ENCODE measurements at places on chromosomes 4 and X. TPM values are rescaled to one million over a fixed set of nuclear protein-coding genes. Genes with fewer than 3 reads are reported as not detected.

The NIPAL1 gene
- 2.9 TPM for total RNA-seq

The SEPTIN11 gene
- 254 TPM for total RNA-seq

The GLRA3 gene
- total RNA-seq: not detected

The ARHGEF38 gene
- total RNA-seq: under 0.01 TPM

The IQCM gene
- total RNA-seq: not detected

The PRDM8 gene
- 8.8 TPM for total RNA-seq

The AREG gene
- 5.9 TPM for total RNA-seq

The NXT2 gene
- 9.6 TPM for total RNA-seq

The TLR2 gene
- 0.85 TPM for total RNA-seq

The STOX2 gene
- 0.38 TPM for total RNA-seq

The NAP1L3 gene
- 7.9 TPM for total RNA-seq

The UCP1 gene
- not detected for total RNA-seq

The FAAH2 gene
- not detected for total RNA-seq

The CLTRN gene
- total RNA-seq: under 0.01 TPM

The CD38 gene
- total RNA-seq: under 0.01 TPM
